ENCODE measurements at places on chromosomes 13 and 19. TPM values are rescaled to one million over a fixed set of nuclear protein-coding genes. Genes with fewer than 3 reads are reported as not detected.
A peak's percentile ranks its signal among the peaks of the same experiment; 100 is the strongest.

- no peak overlapping the region for H3K27ac ChIP-seq
- no peak for DNase-seq
- no peaks in the 10 kb centered on the region for H3K36me3 ChIP-seq
Measured at GRCh38 chr19:42498169-42498757, 30.0 kb downstream of the CEACAM1 start.

DNA sequence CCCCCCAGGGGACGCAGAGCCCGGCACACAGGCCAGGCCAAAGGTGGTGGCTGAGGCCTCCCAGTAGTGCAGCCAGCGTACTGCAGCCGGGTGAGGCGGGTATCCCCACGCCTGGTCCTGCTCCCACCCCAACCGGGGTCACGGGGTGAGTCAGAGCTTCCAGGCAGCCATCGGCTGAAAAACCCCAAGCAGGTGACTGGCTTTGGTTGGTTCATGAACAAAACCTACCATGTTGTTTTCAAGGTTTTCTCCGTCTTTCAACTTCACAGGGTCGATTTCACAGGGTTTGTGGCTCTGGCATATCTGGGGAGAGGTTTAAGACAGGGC, 42.1 kb upstream of the C13orf46 start:
- no peaks in the 10 kb centered on the region for H3K4me1 ChIP-seq
- DNase-seq, result no peak
- H3K36me3 ChIP-seq, result peaks cover 72% of the 10 kb centered on the region
- no peaks in the 10 kb centered on the region for H3K27me3 ChIP-seq

DNA sequence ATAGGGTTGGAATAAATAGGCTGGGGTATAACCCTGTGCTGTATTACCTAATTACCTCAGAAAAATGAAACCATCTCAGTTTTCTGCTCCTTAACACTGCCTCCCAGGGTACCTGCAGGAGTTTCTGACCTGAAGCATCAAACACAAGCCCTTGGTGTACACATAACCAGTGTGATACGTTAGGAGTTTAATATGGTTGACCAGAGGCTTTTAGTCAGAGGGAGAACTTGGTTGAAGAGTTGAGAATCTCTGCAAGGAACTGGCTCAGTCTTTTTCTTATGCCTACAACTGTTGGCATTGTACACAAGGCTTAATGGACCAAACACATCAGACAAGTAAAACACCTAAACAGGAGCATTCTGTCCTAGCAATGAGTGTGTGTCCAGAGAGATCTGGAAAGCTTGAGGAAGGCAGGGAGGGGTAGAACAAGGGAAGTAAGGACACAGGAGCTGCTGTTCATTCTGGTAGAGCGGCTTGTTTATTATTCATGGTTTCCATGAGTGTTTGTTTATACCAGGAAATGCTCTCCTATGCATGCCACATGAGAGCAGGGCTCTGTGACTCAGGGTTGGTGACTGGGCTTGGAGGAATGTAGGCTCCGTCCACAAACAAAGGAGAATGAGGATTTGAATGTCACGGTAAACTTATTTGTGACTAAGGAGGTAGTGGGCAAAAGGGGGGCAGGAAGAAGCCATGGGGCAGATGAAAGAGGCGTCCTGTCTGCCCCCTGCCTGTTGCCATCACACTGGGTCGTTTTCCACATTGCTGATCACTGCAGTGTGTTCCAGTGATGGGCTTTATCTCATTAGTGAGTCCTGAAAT, 11.9 kb upstream of the SPATA13 start:
- no peak for DNase-seq
- H3K27ac ChIP-seq, result no peak overlapping the region
- no peaks in the 10 kb centered on the region for H3K27me3 ChIP-seq
- H3K4me3 ChIP-seq, result no peak overlapping the region
- no peaks in the 10 kb centered on the region for H3K36me3 ChIP-seq

- no peak overlapping the region for H3K4me3 ChIP-seq
- no peaks in the 10 kb centered on the region for H3K36me3 ChIP-seq
- no peak overlapping the region for H3K27ac ChIP-seq
- DNase-seq, result no peak
- no peaks in the 10 kb centered on the region for H3K27me3 ChIP-seq
Measured at GRCh38 chr13:29758531-29759114, 91.8 kb downstream of the UBL3 start.

DNA sequence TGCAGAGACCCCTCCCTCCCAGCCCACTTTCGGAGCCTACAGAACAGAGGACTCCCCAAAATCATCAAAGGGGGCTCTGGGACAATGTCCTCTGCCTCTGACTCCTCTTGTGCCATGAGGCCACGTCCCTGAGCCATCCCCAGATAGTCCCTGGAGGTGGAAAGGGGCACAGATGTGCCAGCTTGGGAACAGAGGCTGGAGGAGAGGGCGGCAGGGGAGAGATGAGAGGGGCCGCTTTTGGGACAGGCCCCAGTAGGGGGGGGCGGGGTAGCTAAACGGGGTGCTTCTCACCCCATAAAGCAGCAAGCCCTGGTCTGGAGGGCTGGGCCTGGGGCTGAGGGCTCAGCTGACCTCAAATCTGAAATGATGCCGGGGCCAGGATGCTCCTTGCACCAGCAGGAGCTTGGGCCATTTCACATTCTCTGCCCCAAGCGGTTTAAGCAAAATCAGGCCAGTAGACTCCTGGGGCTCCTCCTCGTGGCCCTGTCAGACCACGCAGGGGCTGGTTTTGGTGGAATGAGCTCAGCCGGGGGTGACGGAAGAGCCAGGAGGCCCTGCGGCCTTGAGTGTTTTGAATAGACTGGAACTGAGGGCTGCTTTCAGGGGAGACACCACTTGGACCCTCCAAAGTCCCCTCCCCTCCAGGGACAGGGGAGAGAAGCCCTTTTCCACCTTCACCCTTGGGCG, 27.1 kb downstream of the ONECUT3 start:
- peaks cover 11% of the 10 kb centered on the region for H3K27me3 ChIP-seq
- no peak overlapping the region for H3K4me3 ChIP-seq
- no peak for DNase-seq
- H3K27ac ChIP-seq, result no peak overlapping the region

DNA sequence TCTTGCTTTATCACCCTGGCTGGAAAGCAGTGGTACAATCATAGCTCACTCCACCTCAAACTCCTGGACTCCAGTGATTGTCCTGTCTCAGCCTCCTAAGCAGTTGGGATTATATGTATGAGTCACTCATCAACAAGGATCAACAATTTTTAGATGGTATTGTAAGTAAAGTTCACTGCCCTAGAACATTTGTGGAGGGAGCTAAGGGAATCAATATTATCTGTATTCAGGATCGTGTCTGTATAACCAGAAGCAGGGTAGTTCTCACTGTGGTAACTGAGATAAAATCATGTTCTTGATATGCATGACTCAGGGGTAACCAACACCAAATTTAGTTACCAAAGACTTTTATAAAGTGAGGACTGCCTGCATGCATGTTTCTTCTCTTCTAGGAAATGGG, 27.0 kb downstream of the ZMYM5 start:
- no peak overlapping the region for H3K27ac ChIP-seq
- H3K4me3 ChIP-seq, result no peak overlapping the region
- peaks cover 44% of the 10 kb centered on the region for H3K36me3 ChIP-seq
- no peaks in the 10 kb centered on the region for H3K4me1 ChIP-seq
- no peaks in the 10 kb centered on the region for H3K27me3 ChIP-seq

DNA sequence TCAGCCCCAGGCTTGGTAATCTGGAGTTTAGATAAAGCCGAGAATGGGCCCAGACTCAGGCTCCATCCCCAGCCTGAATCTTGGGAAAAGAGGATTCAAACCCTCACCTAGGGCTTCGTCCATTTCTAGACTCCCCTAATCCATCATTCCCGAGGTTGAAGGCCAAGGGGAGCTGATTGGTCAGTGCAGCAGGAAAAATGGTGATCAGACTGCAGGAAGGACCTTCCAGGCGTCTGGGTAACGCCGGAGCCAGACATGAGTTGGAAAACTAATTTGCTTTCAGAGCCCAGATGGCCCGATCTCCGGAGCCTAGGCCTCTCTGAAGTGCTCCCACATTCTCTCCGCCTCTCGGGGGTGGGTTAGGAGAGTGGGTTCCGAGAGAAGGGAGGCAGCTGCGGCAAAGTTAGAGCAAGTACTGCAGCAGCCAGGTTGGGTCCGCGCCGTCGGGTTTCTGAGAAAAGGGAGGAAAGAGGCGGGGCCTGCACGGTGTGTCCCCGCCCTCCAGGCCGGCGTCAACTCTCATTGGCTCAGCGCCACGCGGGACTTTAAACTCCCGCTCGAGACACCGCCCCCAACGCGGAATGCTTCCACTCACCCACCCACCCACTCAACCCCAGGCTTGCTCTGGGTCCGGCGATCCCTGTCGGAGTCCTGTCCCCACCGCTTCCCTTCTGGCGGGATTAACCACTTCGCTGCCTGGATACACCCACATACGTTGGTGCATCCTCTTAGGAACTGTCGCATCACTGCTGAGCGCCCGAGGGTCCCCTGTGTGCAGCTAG, 788 bp upstream of the RTBDN start:
- no peaks in the 10 kb centered on the region for H3K36me3 ChIP-seq
- H3K27me3 ChIP-seq, result peaks cover 28% of the 10 kb centered on the region
- no peak overlapping the region for H3K4me3 ChIP-seq

- no peak for DNase-seq
- H3K4me3 ChIP-seq, result no peak overlapping the region
- no peaks in the 10 kb centered on the region for H3K27me3 ChIP-seq
- no peak overlapping the region for H3K27ac ChIP-seq
- no peaks in the 10 kb centered on the region for H3K4me1 ChIP-seq
Measured at GRCh38 chr13:51781246-51782022, 22.5 kb downstream of the DHRS12 start.

DNA sequence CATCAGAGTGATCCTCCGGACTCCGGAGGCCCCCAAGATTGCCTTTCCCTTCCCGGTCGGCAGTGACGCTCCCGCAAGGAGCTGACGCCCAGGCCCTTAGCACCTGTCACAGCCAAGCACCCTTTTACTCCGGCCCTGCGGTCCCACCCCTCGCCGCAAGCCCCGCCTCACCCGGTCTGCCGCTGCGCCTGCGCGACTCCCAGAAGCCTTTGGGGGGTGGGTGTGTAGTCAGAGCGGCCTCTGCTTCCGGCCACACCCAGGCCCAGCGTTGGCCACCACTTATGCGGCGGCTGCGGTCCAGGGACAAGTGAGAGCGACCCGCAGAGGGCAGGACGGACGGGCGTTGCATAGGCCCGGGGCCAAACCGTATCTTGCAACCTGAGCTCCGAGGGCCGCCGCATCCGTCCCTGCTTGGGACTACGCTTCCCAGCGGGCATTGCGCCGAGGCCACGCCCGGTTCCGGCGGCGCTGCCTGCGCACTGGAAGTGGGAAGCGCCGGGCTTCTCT, 441 bp upstream of the ZFP28 start:
- peak overlapping the region; percentile 87 for H3K4me3 ChIP-seq
- no peaks in the 10 kb centered on the region for H3K36me3 ChIP-seq
- peaks cover 5% of the 10 kb centered on the region for H3K4me1 ChIP-seq
- peak; percentile 85 for DNase-seq
- peak overlapping the region; percentile 83 for H3K27ac ChIP-seq
- no peaks in the 10 kb centered on the region for H3K27me3 ChIP-seq

GAPDHS gene
- total RNA-seq, result not detected

IFNL1 gene
- not detected for total RNA-seq
